Daoy (cell line): ENCODE measurements at places on chromosomes 11 and 22. TPM values are rescaled to one million over a fixed set of nuclear protein-coding genes. Genes with fewer than 3 reads are reported as not detected.
A peak's percentile ranks its signal among the peaks of the same experiment; 100 is the strongest.

DNA sequence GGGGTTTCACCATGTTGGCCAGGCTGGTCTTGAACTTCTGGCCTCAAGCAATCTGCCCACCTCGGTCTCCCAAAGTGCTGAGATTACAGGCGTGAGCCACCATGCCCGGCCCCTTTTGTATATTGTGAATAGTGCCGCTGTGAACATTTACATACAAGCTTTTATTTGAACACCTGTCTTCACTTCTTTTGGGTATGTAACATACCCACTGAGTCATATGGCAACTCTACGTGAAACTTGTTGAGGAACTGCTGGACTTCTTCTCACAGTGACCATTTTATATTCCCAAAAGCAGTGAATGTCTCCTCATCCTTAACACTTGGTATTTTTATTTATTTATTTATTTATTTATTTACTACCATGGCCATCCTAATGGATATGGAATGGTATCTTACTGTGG, 3.9 kb upstream of the SCT start:
- no peak for DNase-seq

DNA sequence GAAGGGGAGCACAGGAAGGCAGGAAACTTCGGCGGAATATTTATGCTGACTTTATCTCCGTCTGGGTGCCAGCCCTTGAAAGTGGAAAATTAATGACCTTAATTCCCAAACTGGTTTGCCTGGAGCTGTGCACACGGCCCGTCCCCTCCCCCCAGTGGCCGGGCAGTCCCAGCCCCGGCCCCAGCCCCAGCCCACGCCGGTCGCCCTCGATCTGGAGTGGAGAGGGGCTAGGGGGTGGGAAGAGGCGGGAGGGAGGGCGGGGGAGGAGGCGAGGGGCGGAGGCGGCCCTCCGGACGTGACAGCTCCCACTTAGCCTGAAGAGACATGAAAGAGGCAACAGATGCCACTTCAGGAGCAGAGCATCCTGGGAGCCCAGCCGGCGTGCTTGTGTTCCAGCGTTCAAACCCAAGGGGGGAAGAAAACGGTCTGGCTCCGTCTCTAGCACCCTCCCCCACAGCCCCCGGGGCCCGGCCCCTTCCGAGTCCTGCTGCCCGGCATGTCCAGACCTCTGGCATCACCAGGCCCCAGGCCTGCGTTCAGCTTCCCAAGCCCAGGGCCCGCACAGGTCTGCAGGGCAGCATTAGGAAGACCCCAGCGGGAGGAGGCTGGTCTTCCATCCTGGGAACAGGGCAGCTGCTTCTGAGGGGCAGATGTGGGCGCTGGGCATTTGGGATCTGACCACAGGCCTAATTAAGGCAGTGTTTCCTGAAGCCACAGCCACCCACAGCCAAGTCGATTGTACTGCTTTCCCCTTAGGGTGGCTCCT, 20.0 kb upstream of the LMO1 start:
- DNase-seq: no peak

- DNase-seq: no peak
Measured at GRCh38 chr11:118612378-118612777, 5.0 kb downstream of the PHLDB1 start.

DNA sequence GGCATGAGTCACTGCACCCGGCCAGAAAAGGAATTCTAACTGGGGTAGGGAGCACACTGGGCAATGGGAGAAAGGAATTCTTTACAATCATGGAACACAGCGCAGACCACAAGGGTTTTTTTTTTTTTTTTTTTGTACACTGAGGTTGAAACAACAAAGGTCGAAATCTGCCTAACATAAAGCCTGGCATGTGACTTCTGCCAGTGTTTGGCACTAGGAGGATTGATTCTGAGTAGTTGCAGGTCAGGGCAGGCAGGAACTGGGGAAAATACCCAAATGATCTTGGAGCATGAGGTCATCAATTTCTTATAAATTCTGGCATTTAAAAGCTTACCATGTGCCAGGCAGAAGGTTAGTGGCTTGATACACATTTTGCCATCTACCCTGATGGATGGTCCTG, 202.0 kb upstream of the SNX19 start:
- DNase-seq: peak; percentile 17

DNA sequence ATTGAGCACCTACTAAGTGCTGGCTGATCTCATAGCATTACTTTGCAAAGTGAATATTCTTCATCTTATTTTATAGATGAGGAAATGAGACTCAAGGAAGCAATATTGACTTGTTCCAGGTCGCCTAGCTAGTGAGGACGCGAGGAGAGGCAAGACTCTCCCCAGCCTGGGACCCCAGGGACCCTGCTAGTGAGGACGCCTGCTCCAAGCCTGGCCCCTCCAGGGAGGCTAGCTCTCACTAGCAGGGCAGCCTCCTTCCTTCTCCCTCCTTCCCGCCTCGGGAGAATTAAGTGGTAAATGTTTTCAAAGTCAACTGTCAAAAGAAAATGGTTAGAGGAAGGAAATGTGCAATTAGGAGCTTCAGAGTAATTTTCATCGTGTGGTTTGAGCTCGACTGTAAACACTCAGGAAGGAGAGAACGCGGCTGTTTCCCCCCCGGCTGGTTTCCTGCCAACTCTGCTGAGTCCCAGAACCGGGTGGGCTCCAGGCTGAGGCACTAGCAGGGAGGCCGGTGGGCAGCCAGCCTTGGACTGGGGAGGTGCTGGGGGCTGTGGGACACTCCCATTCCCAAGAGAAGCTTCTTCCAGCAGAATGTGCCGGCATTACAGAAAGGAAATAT, 17.9 kb downstream of the MYEOV start:
- peak; percentile 70 for DNase-seq

- no peak for DNase-seq
Measured at GRCh38 chr11:101835506-101836063, 79.2 kb upstream of the CEP126 start.

DNA sequence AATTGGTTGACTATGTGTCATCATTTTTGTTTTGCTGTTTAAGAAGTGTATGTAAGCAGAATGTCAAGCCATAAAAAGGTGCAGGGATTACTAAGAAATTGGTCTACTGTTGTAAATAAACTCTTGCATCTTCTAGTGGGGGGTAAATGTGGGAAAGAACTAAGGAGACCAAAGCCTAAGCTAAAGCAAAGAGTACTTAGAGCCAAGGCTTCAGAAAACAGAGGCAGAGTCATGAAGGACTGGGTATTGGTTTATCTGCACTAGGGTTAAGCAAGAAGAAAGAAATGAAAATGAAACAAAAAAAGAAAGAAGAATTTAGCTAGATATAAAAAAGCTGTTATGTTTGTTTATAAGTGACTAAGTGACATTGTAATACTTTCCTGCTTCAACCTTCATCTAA, 628.1 kb downstream of the METTL15 start:
- no peak for DNase-seq

DNA sequence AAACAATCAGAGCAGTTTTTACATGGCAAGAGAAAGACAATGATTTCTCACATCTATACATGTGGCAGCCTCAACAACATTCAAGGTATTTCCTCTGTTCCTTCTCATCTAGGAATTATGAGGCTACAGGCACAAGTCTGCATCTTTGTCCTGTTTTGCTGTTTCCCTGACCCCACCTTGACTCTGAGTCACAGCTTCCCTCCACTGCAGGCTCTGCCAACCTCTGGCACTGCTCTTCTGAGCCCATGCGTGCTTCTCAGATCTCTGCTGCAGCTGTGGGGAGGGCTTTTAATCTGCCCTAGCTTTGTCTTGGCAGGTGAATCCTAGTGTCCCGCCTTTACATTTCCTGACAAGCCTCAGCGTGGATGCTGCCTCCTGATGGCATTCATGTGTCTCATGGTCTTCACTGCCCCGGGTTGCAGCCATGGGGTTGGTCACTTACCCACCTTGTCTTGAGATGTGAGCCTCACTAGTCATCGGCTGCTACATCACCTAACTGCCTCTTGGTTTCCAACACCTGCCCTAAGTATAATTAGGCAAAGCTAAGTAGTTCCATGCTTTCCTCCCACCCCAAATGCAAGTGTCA, 578.5 kb downstream of the TBC1D22A start:
- DNase-seq: peak; percentile 67

DNA sequence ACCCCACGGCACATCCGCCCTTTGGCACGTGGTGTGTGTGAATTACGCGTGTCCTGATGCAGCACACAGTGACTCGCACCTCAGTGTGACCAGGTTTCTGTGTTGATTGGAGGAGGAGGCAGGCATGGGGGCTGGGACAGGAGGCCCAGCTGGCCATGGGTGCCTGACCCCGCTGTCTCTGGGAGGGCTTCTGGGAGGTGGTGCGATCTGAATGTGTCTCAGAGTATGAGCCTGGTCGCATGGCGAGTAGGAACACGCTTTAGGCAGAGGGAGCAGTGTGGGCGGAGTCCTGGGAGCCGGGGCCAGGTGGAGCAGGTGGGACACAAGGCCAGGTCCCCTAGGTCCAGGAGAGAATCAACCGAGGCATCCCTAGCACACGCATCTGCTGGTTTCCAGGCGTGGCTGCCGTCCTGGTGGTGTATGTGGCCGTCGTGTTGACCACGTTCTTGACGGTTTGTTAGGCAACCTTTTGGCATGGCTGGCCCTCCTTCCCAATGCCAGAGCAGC, 5.7 kb downstream of the GRAMD4 start:
- DNase-seq: no peak

DNA sequence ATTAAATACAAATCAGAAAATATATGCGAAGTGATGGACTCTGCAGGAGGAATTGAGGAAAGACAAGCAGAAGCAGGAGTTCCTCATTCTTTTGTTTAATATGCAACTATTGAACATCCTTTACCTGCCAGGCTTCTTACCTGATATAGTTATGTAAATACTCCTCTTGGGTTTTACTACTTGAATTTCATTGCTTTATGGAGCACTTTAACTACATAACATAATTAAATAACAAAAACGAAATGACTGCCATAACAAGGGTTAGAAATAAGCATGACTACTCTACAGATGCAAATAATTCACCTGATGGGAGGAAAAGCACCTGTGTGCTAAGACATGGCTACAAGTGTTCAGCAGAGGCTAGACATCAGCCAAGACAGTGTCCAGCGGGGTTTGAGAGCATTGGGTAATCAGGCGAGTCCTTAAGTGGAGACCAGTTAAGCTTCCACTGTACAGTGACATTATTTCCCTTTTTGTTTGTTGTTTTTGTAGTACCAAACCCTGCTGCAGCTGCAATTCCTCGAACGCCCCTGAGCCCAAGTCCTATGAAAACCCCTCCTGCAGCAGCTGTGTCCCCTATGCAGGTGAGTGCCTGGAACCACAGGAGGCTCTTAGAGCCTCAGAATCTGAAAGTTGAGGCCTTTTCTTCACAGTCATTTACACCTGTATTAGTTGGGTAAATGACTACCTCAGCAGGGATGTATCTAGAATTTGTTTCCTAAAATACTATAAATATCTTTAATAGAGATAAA, 67.4 kb downstream of the SPECC1L start:
- no peak for DNase-seq

GRCh38 chr11:104944076-104944475, 24.3 kb downstream of the CASP4 start:
- no peak for DNase-seq

DNA sequence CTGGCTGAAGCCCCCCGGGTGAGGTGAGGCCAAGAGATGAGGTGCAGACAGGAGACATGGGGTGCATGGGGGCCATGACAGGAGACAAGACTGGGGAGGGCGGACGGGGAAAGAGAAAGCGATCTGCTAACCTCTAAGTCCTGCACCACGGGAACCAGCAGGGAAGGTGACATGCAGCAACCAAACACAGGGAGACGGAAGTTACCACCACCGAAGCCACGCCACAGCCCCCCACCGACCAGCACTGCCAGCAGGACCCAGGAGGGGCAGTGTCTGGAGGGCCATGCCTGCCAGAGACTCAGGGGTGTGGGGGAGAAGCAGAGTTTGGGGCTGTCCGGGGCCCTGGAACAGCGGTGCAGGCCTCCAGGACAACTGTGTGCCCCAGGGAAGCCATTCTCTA, 14.1 kb upstream of the RASL10A start:
- no peak for DNase-seq

DNA sequence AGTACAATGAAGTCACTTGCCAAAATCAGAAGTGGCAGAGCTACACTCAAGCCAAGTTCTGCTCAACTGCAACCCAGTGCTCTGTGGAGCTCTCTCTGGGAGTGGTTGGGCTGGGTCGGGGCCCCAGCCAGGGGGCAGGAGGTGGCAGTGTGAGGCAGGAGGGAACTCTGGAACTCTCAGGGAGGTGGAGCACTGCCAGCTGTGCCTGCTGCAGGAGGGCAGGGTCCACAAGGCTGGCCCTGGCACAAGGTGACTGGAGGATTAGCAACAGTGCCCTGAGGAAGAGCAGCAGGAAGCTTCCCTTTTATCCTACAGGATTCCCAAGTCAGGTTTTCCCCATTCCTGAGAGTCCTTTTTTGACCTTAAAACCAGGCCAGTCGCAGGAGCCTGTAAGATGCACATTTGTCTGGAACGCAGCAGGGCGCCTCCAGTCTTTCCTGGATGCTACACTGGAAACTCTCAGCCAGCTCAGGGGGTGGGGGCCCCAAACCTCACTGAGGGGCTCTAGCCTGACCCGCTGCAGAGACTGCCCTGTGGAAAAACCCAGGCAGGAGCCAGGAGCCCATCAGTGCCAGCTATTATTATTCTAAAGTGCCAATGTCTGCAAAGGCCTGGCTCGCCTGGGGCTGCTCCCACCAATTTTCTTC, 31.8 kb downstream of the DKK3 start:
- DNase-seq: no peak

DNA sequence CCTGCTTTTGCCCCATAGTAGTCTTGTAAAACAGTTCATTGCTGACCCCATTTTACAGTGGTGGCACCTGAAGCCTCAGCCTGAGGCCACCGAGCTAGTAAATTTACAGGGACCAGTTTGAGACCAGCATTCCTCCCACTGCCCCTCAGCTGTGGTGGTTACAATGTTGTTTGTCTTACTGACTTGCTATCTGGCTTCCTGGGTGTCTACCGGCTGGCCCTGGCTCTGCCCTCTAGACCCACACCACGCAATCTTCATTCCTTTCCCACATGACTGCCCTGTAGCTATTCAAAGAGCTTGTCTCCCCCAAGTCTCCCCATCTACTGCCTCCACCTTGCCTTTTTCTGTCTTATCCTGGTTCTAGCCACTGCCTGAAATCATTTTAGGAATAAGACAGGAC, 20.8 kb downstream of the PIK3IP1 start:
- no peak for DNase-seq

GRCh38 chr22:50304528-50305392, 2.7 kb downstream of the PLXNB2 start:
- DNase-seq: peak; percentile 58

DNA sequence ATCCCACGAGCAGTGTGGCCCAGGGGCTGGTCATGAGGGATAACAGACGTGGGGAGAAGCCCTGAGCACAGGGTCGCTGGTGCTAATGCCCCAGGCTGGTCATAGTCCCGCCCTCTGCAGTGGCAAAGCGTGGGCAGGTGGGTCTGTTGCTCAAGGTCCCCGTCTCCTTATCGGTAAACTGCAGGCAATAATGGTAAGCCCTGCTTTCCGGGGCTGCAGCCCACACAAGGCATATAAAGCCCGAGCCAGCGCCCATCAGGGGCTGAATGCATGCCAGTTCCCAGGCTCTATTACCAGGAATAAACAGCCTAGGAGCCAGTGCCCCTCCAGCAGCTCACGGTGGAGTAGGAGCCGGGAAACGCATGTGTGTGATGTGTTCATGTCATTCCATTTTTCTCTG, 261.0 kb downstream of the BRD1 start:
- DNase-seq: no peak

GRCh38 chr11:126217491-126217890, 5.9 kb downstream of the FAM118B start:
- no peak for DNase-seq

- no peak for DNase-seq
Measured at GRCh38 chr22:22086501-22087158, 104.0 kb upstream of the TOP3B start.

OR2AT4 gene
- under 0.01 TPM in 1 of 2 replicates, not detected in the other for total RNA-seq

OR8A1 gene
- not detected in 2 replicates for total RNA-seq

SHANK3 gene
- total RNA-seq: 0.33 and 0.46 TPM in 2 replicates

TEX12 gene
- not detected in 2 replicates for total RNA-seq

CALCB gene
- total RNA-seq: not detected in 2 replicates

LARGE1 gene
- 9.1 and 18.0 TPM in 2 replicates for total RNA-seq

CCDC116 gene
- 0.29 and 7.1 TPM in 2 replicates for total RNA-seq

PHF5A gene
- 148 and 239 TPM in 2 replicates for total RNA-seq

DNAJB7 gene
- not detected in 2 replicates for total RNA-seq
